ENCODE measurements at places on chromosomes 6 and 20. TPM values are rescaled to one million over a fixed set of nuclear protein-coding genes. Genes with fewer than 3 reads are reported as not detected.
A peak's percentile ranks its signal among the peaks of the same experiment; 100 is the strongest.

DNA sequence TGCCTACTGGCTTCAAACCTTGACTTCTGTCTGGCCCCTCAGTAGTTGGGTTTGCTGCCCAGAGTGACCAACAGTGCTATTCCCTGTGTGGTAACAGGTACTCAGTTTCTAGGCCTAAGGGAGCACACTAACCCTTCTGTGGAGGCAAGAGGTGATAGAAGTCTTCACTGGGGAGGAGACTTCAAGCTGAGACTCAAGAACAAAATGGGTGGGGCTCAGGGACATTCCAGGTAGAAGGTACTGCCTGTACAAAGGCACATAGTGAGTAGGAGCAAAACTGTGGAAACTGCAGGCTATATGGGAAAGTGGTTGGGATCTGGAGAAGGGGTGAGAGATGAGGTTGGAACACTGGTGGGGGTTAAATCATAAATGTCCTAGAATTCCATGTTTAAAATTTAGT is 2.3 kb upstream of the SCAND1 start:
- no peaks in the 10 kb centered on the region for H3K36me3 ChIP-seq
- H3K27me3 ChIP-seq: no peaks in the 10 kb centered on the region
- DNase-seq: no peak
- H3K4me3 ChIP-seq: no peak overlapping the region

DNA sequence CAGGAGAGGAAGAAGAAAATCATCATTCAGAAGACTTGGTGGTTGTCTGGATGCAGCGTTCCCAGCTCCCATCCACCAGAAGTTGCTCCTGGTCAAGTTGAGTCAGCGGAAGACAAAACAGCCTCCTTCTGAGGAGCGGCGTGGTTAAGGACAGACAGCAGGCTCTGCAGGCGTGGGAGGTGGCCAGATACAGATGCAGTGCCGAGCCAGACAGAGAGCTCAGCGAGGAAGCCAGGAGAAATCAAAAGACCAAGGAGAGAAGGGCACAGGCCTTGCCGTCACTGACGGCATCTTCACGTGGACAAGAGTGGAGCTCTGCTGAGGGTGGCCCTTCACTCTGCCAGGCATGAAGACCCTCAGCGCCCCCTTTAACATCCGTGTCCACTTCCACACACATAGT is 158.5 kb downstream of the THBS2 start:
- no peaks in the 10 kb centered on the region for H3K36me3 ChIP-seq
- no peaks in the 10 kb centered on the region for H3K27me3 ChIP-seq
- DNase-seq: no peak
- no peak overlapping the region for H3K27ac ChIP-seq

Gene TFAP2D
- not detected for total RNA-seq

DNA sequence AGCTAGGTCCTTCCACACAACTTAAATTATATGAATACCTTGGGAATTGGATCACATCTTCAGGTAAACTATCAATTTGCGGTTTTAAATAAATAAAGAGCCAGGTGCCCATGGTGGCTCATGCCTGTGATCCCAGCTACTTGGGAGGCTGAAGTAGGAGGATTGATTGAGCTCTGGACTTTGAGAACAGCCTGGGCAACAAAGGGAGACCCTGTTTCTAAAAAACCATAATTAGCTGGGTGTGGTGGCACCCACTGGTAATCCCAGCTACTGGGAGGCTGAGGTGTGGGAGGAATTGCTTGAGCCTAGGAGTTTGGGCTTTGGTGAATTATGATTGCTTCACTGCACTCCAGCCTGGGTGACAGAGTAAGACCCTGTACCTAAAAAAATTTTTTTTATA is 3.4 kb downstream of the GMNN start:
- no peak for DNase-seq
- H3K27ac ChIP-seq: no peak overlapping the region
- H3K27me3 ChIP-seq: no peaks in the 10 kb centered on the region
- no peaks in the 10 kb centered on the region for H3K4me1 ChIP-seq
- H3K36me3 ChIP-seq: peaks cover 44% of the 10 kb centered on the region

DNA sequence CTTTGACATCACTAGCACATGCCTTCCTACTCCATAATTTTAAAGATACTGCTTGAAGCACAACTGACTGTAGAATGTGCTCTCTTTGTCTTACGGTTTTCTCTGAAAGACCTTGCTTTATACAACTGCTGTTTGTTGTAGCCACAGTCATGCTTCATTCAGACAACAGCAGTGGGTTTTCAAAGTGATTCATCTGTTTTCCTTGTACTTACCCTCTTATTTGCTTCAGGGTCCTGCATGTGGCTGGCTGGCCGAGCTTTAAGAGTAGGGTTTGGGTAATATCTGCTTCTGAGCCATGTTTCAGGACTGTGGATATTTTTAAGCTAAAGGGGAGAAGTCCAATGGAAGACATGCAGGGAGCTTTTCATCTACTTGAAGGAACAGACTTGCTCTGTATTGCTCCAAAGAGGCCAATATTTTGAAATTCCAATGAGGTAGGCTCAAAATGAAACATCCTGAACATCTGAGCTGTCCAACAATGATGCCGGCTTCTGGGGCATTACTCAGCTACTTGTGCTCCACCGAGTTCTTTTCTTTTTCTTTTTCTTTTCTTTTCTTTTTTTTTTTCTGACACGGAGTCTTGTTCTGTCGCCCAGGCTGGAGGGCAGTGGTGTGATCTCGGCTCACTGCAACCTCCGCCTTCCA is 160.2 kb upstream of the SGK1 start:
- no peaks in the 10 kb centered on the region for H3K27me3 ChIP-seq
- H3K4me1 ChIP-seq: no peaks in the 10 kb centered on the region
- no peak overlapping the region for H3K27ac ChIP-seq
- no peak for DNase-seq

- H3K27me3 ChIP-seq: no peaks in the 10 kb centered on the region
- H3K27ac ChIP-seq: no peak overlapping the region
- no peaks in the 10 kb centered on the region for H3K4me1 ChIP-seq
- no peak overlapping the region for H3K4me3 ChIP-seq
- H3K36me3 ChIP-seq: no peaks in the 10 kb centered on the region
Measured at GRCh38 chr6:19538096-19538495, 299.1 kb upstream of the ID4 start.

Gene DPPA5
- total RNA-seq: not detected

- no peak overlapping the region for H3K27ac ChIP-seq
- no peaks in the 10 kb centered on the region for H3K4me1 ChIP-seq
- no peaks in the 10 kb centered on the region for H3K27me3 ChIP-seq
- no peak overlapping the region for H3K4me3 ChIP-seq
- no peak for DNase-seq
Measured at GRCh38 chr6:139721954-139722353, 347.5 kb upstream of the CITED2 start.

GRCh38 chr6:2976060-2976459 is 4.7 kb upstream of the SERPINB6 start:
- H3K4me3 ChIP-seq: no peak overlapping the region
- H3K4me1 ChIP-seq: no peaks in the 10 kb centered on the region
- no peak for DNase-seq
- no peaks in the 10 kb centered on the region for H3K27me3 ChIP-seq

Gene SYNCRIP
- total RNA-seq: 137 TPM

DNA sequence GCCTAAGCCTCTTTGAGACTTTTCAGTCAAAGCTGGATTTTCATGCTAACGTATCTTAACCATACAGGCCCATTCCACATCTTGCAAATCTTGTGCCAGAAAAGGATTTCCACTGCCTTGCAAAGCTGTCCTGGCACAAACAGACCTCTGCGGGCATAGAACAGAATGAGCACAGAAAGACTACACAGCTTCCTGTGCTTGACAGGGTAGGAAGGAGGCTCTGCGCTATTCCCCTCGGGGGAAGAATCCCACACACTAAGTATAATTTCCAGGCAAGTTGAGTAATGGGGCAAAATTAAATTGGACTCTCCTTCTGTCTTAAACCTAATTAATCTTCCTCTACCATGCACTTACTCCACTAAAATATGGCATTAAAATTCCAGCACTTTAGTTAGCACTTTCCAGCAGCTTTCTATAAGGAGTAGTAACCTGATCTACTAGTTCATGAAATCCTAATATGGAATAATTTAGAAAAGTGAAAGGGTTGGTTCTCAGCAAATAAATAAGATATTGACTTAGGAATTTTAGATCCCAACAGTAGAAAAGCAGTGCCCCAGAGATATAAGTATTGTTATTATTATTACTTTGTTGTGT is 532.1 kb upstream of the JAG1 start:
- H3K36me3 ChIP-seq: no peaks in the 10 kb centered on the region
- H3K4me3 ChIP-seq: no peak overlapping the region
- no peaks in the 10 kb centered on the region for H3K4me1 ChIP-seq
- no peaks in the 10 kb centered on the region for H3K27me3 ChIP-seq
- DNase-seq: no peak

GRCh38 chr6:131952886-131953509 is 1.8 kb upstream of the CCN2 start:
- DNase-seq: no peak
- H3K36me3 ChIP-seq: peaks cover under 1% of the 10 kb centered on the region
- no peak overlapping the region for H3K27ac ChIP-seq
- no peaks in the 10 kb centered on the region for H3K27me3 ChIP-seq
- no peak overlapping the region for H3K4me3 ChIP-seq

Gene E2F3
- 17.8 TPM for total RNA-seq

Gene SLC22A7
- not detected for total RNA-seq

Gene COL19A1
- total RNA-seq: 6.1 TPM

GRCh38 chr20:35615667-35616464 is at the start of gene SPAG4:
Gene SPAG4, plus strand, starts transcription at chr20:35615829. Its CDS starts 175 bp downstream, at chr20:35616004.
- peaks cover 2% of the 10 kb centered on the region for H3K36me3 ChIP-seq
- peak within 1 kb of the TSS; percentile 86 for H3K27ac ChIP-seq
- H3K4me1 ChIP-seq: peaks cover 2% of the 10 kb centered on the region
- H3K4me3 ChIP-seq: peak within 1 kb of the TSS; percentile 63
- DNase-seq: peak; percentile 100
- no peaks in the 10 kb centered on the region for H3K27me3 ChIP-seq

DNA sequence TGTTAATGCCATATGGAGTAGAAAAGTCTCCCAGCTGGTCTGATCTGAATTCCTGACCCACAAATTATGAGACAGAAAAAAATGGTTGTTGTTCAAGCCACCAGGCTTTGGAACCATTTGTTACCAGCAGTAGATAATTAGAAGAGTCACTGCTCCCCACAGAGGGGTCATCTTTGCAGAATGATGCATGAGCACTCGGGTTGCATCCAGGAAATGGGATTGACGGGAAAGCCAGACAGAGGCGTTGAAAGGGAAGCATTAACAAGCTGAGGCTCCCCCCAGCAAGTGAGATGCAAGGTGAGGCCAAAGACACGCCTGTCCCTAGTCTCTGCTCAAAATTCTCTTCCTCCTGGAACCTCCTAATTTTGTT is 182.5 kb downstream of the SYNDIG1 start:
- H3K36me3 ChIP-seq: no peaks in the 10 kb centered on the region
- peak overlapping the region; percentile 66 for H3K27ac ChIP-seq
- no peaks in the 10 kb centered on the region for H3K27me3 ChIP-seq
- DNase-seq: no peak

DNA sequence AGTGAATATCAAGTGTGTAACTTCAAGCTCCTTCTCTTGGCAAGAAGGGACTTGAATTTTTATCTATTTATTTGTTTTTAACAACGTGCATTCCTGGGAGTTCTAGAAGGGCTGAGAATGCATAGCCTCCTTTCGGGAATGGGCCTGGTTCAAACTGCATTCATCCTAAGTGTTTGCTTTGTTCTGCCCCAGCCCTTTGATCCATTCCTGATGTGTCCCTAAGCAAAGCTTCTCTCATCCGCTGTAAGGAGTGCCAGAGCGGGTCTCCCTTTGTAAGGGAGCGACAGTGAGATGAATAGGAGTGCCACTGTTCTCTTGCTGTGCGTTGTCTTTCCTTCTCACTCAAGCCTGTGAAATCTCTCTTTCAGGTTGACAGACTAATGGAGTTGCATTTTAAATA is 61.0 kb upstream of the VSTM2L start:
- H3K4me3 ChIP-seq: no peak overlapping the region
- H3K36me3 ChIP-seq: peaks cover 8% of the 10 kb centered on the region
- peaks cover 4% of the 10 kb centered on the region for H3K4me1 ChIP-seq
- H3K27me3 ChIP-seq: no peaks in the 10 kb centered on the region
- DNase-seq: no peak

DNA sequence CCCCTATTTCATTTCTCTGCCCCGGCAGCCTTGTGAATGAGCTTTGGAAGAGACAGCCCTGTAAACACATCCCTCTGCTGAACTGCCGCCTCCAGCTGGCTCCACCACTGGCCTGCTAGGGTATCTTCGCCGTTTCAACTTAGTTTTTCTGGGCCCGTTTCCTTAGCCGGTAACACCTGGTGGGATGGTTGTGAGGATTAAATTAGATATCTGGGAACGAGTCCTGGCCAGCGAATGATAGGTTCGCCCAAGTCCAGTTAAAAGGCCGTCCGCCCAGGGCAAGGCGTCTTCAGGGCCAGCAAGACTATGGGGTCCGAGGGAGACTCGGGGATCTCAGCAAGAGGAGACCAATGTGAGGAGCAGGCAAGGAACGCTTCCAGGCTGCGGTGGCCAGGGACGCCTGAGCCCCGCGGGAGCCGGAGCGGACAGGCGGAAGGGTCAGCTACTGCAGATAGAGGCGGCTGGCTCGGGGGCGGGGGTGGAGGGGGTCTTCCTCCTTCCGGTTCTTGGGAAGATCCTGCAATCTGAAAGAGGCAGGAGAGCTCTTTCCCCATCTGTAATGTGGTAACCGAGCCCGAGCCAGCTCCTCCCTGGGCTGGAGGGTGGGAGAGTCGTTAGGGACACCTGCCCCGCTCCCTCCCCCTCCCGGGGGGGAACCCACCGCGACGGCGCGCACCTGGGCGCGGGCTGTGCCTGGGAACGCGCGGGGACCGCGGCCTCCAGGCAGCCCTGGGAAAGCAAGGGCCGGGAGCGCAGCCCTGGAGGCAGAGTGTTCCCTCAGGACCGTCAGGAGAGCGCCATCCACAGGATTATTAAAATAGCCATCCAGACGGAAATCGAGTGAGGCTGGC is 4.5 kb upstream of the PTCRA start:
- H3K36me3 ChIP-seq: no peaks in the 10 kb centered on the region
- no peak for DNase-seq
- H3K4me3 ChIP-seq: no peak overlapping the region
- H3K27ac ChIP-seq: no peak overlapping the region

Gene TMEM217
- total RNA-seq: 0.73 TPM

DNA sequence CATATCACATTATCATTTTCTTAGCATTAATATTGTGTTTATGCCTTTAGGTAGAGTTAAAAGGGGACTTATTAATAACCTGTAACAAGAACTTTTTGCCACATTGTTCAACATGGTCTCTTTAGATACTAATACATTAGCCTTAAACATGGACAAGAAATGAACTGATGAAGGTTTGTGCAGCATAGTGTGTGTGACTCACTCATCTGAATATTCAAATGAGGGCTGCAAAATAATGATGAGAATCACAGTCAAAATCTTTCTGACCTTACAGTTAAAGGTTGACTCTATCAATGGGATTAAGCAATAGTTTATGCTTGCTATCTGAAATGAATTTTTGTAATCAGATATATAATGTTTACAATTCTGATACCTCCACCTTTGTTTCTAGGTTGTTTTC is 1189.3 kb upstream of the CITED2 start:
- no peaks in the 10 kb centered on the region for H3K27me3 ChIP-seq
- DNase-seq: no peak
- H3K36me3 ChIP-seq: no peaks in the 10 kb centered on the region
- no peak overlapping the region for H3K4me3 ChIP-seq
- H3K4me1 ChIP-seq: peaks cover 30% of the 10 kb centered on the region
- H3K27ac ChIP-seq: no peak overlapping the region

Gene SMOC2
- not detected for total RNA-seq
